ENCODE measurements at places on chromosomes 5 and 9.

DNA sequence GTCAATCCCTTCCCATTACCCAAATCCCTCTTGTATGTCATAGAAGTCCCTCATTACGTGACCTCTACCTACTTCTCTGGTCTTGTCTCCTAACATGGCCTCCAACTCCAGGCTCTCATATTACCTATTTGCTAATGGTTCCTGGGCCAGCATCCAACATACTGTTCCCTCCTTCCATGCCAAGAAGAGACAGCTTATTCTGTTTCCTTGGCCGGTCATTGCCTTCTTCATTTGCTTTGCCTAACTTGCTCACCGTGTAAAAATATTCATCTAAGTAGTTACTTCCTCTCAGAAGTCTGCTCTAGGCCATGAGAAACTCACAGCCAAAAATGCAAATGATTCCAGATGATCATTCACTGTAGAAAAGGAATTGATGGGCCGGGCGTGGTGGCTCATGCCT, 8.9 kb upstream of the IL6ST start:
- peak; percentile 98 for DNase-seq

- DNase-seq = no peak
These were observed 280.3 kb downstream of the ELAVL2 start for GRCh38 chr9:23545728-23546127.

DNA sequence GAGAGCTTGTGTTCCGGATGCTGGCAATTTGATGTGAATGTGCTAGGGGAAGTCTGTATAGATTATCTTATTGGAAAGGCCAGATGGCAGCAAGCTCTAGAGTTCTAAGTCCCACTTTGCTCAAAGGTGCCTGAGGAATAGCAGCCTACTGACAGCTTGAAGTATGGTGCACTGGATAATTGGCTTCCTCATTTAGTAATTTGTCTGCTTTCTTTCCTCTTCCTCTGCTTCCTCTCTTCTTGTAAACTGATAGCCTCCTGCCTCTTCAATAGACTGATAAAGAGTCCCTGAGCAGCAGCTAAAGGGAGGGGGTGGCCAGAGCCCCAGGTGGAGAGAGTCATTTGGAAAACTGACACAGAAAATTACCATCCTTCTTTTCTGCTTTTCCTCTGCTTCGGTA, 177.3 kb downstream of the FGF1 start:
- no peak for DNase-seq

DNA sequence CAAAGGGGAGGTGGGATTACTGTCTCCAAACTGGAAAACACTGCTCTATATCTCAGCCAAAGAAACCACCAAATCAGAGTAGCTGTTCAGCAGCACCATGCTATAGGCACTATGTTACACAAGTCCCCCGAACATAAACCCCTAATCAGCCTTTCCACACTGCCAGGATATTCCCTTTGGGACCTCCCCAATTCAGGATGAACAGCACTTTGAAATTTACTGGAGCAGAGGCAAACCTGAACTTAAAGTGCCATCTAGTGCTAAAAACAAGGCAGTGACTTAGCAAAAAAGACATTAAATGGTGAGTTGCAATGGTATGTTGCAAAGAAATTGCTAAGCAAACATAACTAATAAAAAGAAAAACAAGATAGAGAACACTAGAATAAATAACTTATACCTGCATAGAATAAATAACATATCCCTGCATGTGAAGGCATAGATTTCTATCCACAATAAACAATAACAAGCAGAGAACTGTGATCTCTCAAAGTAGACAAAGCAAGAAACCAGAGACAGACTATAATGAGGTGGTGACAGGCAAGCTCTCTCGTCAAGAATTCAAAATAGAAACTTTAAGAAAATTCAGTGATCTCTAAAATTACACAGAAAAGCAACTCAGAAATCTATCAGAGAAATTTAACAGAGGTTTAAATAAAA, 584.4 kb upstream of the ACO1 start:
- DNase-seq = no peak

DNA sequence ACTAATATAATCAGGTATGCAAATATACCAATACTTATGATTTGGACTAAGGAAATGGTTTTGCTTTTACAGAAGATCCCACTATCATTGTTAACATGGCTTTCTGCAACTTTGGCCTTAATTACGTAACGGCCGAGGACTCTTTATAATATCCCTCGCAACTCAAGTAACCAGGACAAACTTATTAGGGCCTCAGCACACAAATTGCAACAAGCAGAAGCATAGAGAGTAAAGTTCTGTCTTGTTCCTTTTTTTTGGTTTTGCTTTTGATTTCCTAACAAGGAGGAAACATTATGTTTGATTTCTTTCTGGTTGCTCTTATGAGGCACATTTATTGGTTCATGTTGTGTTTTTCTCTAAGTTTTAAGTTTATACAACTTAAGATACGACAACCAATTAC, 60.4 kb downstream of the RORB start:
- DNase-seq = no peak

GRCh38 chr5:56305001-56305950, 72.1 kb upstream of the ANKRD55 start:
- DNase-seq = peak; percentile 66

- no peak for DNase-seq
These were observed 1.5 kb downstream of the ST6GALNAC4 start for GRCh38 chr9:127915325-127915752.

DNA sequence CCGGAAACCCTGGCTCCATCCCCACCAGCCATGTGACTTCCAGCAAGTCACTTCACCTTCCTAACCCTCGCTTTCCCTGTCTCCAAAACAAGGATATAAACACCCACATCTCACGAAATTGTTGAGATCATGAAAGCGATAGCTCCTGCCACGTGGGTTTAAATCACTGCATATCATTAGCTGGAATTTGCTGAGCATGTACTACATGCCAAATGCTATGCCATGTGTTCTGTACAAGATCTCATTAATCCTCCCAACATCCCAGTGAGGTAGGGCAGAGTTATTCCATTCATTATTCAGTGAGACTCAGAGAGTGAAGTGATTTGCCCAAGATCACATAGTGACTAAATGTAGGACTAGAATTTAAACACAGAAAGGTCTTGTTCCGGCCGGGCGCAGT, 29.2 kb upstream of the HRH2 start:
- no peak for DNase-seq

GRCh38 chr9:130129432-130130061, 42.7 kb upstream of the NCS1 start:
- DNase-seq = no peak

DNA sequence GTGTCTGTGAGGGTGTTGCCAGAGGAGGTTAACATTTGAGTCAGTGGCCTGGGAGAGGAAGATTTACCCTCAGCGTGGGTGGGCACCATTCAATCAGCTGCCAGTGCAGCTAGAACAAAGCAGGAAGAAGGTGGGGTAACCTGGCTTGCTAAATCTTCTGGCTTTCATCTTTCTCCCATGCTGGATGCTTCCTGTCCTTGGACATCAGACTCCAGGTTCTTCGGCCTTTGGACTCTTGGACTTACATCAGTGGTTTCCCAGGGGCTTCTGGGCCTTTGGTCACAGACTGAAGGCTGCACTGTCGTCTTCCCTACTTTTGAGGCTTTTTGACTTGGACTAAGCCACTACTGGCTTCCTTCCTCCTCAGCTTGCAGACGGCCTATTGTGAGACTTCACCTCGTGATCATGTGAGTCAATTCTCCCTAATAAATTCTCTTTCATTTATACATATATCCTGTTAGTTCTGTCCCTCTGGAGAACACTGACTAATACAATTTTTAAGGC, 38.1 kb downstream of the PBX3 start:
- DNase-seq = no peak

- peak; percentile 94 for DNase-seq
These were observed at the start of gene ZNF879 for GRCh38 chr5:179023528-179024189. Gene ZNF879 (plus strand): TSS chr5:179023804. CDS start chr5:179025005, 1,201 bp downstream.

GRCh38 chr5:34755926-34756325, 83.0 kb upstream of the TTC23L start:
- DNase-seq = no peak

DNA sequence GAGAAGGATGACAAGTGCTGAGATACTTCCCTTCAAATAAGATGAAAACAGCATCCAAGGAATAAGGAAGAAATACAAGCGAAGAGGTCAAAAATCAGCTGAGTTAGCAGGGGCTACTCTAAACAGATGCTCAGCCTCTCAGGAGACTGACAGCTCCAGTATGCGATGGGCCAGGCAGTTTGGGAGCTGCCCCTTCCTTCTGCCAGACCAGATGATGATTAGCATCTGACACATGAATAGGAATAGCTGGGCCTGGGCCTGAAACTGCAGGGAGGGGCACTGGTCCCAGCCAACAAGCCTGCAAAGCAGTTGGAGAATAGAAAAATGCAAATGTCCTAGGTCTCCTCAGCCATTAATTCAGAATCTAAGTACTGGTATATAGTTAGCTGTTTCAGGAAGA, 13.1 kb upstream of the MAP3K1 start:
- DNase-seq = no peak

Measured in fibroblast of gingiva (primary cell).